ENCODE measurements at places on chromosomes 1 and 21.
A peak's percentile ranks its signal among the peaks of the same experiment; 100 is the strongest.

DNA sequence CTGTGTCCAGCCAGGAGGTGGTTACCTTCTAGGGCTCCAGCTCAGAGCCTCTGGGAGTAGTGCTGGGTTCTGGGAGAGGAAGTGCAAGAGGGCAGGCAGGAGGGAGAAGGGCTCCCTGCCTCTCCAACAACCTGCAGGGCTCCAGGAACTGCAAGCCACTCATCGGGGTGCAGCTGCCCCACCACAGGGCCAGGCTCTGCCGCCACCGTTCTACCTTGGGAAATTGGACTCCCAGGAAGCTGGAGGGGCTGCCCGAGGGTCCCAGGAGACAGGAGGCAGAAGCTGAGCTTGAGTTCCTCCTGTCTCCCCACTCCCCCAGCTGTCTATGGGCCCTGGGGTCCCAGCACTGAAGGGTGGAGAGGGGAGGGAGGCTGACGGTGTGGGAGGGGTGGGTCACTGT lies 7.4 kb upstream of the PRDM16 start:
- DNase-seq, result no peak

DNA sequence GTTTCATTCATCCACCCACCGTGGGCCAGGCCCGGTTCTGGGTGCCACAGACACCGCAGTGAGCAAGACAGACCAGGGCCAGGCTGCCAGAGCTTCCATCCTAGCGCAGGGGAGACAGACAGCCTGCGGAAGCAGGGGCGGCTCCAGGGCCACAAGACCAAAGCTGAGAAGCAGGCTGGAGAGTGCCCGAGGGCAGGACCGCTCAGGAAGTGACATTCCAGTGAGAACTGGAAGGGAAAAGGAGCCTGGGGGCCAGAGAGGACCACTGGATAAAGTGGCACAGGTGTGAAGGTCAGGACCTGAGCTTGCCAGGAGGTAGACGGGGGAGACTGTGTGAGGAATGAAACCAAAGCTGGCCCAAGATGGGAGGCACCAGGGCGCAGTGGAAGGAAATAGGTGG lies 59.5 kb upstream of the EFHD2 start:
- DNase-seq, result no peak

GRCh38 chr1:101993710-101994109 lies 3.0 kb downstream of the OLFM3 start:
- DNase-seq, result no peak

- DNase-seq, result peak; percentile 33
Measured at GRCh38 chr21:41816583-41817165, 49.8 kb upstream of the RIPK4 start.

- no peak for DNase-seq
Measured at GRCh38 chr1:46516200-46516950, 26.7 kb downstream of the DMBX1 start.

GRCh38 chr21:27582948-27583430 lies 616.1 kb upstream of the ADAMTS5 start:
- no peak for DNase-seq

- no peak for DNase-seq
Measured at GRCh38 chr1:156641761-156642264, at the start of gene BCAN. Gene BCAN (plus strand): TSS chr1:156642117. CDS start chr1:156646055, 3,938 bp downstream.

GRCh38 chr1:179808503-179808902 lies 65.4 kb downstream of the FAM163A start:
- no peak for DNase-seq

- DNase-seq, result no peak
Measured at GRCh38 chr1:59150577-59151386, 146.1 kb upstream of the FGGY start.

GRCh38 chr1:220813013-220813412 lies 26.3 kb downstream of the MTARC1 start:
- DNase-seq, result no peak

DNA sequence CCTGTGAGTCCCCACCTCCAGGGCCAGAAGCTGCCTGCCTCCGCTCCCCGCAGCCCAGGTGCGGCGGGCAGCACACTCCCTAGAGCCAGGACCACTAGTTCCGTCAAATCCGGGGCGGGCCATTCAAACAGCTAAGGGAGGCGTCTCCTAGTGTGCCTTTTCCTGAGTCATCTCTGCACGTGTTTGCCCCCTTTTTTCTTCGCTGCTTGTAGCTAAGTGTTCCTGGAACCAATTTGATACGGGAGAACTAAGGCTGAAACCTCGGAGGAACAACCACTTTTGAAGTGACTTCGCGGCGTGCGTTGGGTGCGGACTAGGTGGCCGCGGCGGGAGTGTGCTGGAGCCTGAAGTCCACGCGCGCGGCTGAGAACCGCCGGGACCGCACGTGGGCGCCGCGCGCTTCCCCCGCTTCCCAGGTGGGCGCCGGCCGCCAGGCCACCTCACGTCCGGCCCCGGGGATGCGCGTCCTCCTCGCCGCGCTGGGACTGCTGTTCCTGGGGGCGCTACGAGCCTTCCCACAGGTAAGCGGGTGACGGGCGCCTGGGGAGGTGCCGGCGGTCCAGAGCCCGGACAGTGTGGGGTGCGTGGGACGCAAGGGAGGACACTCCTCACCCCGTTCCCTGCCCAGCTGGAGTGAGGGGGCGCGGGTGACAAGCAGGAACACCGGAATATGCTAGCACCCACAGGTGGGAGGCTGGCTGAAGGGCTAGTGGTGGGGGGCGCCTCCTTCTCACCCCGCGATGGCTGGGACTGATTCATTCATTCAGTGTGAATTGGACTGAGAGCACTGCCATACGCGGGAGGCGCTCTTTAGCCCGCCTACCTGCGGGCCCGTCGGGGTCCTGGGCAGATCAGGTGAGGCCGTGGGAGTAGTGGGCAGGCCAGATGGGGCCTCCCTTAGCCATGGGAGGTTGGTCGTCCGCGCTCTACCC lies at the start of gene TNFRSF8:
Gene TNFRSF8, plus strand, starts transcription at position 163 of the 932 bp plus-strand sequence. Its CDS starts 296 bp downstream, at position 459.
- no peak for DNase-seq

DNA sequence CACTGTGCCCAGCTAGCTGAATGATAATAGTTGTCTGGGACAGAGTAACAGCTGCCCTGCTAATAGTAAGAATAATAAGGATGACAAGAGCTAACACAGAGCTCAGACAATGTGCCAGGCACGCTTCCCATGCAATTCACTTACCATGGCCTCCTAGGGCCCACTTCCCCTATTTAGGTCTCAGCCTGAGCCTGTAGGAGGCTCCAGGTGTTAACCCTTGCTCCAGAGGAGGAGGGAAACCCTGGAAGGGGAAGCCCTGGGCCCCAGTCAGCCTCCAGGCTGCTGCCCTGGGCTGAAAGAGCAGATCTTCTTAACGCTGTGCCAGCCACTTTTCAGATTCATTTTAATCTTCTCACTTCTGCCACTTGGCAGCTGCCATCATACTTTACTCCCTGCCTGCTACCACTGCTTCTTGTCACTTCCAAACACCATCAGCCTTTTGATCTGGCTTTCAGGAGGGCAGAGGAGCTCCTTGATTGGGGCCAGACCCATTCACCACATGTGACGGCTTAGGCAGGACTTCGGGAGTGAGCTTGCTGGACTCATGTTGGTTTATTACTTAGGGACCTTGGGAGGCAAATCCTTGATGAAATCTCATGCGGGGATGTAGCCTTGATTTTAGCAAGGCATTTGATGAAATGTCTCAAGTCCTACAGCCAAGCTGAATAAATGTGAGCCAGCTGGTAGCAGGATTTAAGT lies 66.7 kb upstream of the PARP1 start:
- no peak for DNase-seq

DNA sequence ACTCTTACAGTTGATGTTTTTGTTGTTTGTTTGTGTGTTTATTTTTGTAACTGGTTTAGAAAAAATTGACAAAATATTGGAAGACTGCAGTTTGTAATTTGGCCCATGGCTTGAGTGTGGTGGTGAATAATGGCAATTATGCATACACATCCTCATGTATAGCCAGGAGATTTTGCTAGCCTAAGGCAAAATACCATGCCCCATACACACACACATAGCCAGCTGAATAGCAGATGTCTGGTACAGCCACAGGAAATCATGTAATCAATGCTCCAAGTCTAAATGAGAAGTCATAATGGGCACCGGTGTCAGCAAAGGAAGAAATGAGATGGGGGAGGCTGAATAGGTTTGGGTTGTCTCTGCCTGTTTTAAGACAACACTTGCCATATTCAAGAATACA lies 135.2 kb upstream of the COA6 start:
- DNase-seq, result no peak

- DNase-seq, result no peak
Measured at GRCh38 chr1:109529881-109530456, 9.7 kb upstream of the GPR61 start.

DNA sequence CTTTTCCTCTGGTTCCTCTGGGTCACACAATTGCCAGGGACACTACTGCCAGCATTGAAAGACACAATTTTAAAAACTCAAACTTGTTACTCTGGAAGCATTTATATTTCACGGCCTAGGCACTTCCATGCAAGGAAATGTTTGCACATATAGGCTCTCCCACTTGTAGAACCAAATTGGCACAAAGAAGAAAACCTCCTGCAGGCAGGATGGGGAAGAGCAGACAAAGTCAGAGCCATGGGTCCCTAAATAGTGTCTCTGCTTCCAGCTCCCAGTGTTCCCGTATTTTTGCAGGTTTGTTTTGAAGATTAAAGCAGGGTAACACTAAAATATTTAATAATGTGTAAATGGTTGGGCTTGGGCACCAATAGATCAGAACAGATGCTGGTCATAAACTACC lies 19.0 kb upstream of the ADGRL2 start:
- no peak for DNase-seq

DNA sequence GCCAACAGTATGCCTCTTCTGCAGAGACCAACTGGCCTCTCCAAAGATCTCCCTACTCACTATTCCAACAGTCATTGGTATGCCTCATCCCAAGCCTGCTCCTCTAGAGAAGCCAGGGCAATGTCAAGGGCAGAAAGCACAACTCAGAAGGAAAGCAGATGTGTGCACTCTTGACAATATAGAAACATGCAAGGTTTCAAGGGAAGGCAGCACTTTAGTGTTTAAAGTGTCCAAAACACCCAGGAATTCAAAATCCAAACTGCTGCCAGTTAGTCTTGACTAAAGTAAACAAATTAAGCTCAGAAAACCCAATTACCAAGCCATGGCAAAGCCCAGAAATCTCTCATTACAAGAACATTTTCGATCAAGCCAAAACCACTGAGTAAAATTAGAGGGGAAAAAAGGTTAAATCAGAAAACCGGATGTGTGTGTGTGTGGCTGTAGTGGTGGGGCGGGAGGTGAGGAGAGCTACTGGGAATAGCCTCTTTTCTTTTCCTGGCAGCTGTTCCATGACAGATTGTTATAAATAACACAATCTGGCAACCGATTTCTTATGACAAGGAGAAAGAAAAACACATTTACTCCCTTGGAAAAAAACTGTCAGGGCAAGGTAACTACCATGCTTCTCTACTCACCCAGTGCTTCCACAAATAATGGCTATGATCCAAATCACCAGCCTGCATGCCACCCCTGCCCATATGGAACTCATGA lies 39.2 kb downstream of the EIF2B3 start:
- no peak for DNase-seq

- no peak for DNase-seq
Measured at GRCh38 chr1:113874012-113874879, 2.7 kb upstream of the PTPN22 start.

- DNase-seq, result no peak
Measured at GRCh38 chr1:219434285-219434922, 178.5 kb downstream of the ZC3H11B start.

- no peak for DNase-seq
Measured at GRCh38 chr1:74611887-74612286, 61.7 kb downstream of the ERICH3 start.

DNA sequence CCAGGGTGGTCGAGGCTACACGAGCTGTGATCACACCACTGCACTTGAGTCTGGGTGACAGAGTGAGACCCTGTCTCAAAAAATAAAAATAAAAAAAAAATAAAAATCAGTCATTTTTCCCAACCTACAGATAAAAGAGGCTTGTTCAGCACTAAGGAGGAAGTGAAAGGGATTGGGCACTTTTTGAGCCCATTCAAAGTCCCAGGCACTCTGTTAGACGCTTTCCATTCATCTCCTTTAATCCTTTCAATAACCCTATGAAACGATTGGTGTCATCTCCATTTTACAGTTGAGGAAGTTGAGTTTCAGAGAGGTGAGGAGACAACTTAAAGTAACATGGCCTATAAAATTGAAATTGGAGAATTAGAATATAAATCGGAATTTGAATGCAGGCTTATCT lies 10.4 kb upstream of the AGO4 start:
- no peak for DNase-seq

DNA sequence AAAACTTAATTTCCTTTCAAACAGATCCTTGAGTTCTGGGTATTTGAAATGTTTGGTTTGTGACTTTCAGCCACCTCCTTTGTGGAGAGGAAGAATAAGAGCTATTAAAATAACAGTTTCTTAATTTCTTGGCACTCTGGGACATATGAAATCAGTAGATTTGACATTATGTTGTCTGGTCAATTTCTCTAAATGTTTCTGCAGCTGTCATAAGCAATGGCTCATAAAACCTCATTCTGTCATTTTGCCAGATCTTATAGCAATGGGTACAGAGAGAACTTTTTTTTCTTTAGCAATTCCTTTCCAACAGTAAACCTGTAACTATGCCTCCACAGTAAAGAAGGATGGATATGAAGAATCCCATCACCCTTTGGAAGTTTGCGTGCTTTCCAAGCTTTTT lies 52.6 kb downstream of the LAMC1 start:
- DNase-seq, result no peak

GRCh38 chr1:235397733-235398132 lies 30.5 kb downstream of the TBCE start:
- no peak for DNase-seq

GRCh38 chr1:6912518-6912917 lies 127.3 kb downstream of the CAMTA1 start:
- no peak for DNase-seq

DNA sequence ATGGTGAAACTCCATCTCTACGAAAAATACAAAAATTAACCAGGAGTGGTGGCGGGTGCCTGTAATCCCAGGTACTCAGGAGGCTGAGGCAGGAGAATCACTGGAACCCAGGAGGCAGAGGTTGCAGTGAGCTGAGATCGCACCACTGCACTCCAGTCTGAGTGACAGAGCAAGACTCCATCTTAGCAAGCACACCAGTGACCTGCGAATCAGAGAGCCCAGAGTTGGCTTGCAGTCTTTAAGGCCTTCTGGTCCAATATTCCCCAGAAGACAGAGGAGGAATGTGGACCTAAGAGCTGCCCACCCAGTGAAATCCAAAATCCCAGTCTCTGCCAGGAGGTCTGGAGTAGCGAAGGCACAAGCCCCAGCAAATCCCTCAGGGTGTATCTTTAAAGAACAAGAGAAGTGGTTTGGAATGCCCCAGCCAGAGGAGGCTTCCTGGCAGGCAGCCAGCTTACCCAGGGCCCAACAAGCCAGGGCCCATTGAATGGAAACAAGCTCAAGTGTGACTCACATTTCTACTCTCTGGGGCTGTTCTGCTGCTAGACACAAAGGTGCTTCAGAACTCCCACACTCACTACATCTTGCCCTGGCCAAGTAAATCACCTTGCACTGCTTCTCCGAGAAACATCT lies 23.9 kb downstream of the GPR161 start:
- no peak for DNase-seq

GRCh38 chr21:42596657-42597056 lies 56.8 kb upstream of the PDE9A start:
- DNase-seq, result no peak

GRCh38 chr1:204885790-204886189 lies 15.1 kb downstream of the NFASC start:
- no peak for DNase-seq

- DNase-seq, result no peak
Measured at GRCh38 chr1:22288593-22289241, 145.8 kb upstream of the WNT4 start.

- no peak for DNase-seq
Measured at GRCh38 chr1:165259236-165259635, 97.3 kb downstream of the LMX1A start.

- no peak for DNase-seq
Measured at GRCh38 chr1:41557751-41558455, 73.4 kb upstream of the EDN2 start.
